Myometrial cell (primary cell): ENCODE measurements at places on chromosomes 13 and 19. TPM values are rescaled to one million over a fixed set of nuclear protein-coding genes. Genes with fewer than 3 reads are reported as not detected.

PSG3 gene
- not detected in 2 replicates for total RNA-seq

SERTM1 gene
- not detected in 2 replicates for total RNA-seq

ZNF878 gene
- 0.18 TPM in 1 of 2 replicates, not detected in the other for total RNA-seq

STOML3 gene
- not detected in 2 replicates for total RNA-seq

MCF2L gene
- not detected in 2 replicates for total RNA-seq

DOCK6 gene
- total RNA-seq, result 25.2 and 26.8 TPM in 2 replicates

KLK8 gene
- total RNA-seq, result not detected in 2 replicates

EGLN2 gene
- 88.8 and 103 TPM in 2 replicates for total RNA-seq

VSTM2B gene
- not detected in 2 replicates for total RNA-seq

HNRNPL gene
- 314 and 362 TPM in 2 replicates for total RNA-seq

ZNF799 gene
- total RNA-seq, result 0.71 and 1.2 TPM in 2 replicates

WDR88 gene
- total RNA-seq, result not detected in 2 replicates

MISP gene
- total RNA-seq, result 0.86 TPM in 1 of 2 replicates, not detected in the other

KCNN4 gene
- total RNA-seq, result 0.89 and 1.7 TPM in 2 replicates

RGS9BP gene
- 0.18 TPM in 1 of 2 replicates, not detected in the other for total RNA-seq

POU4F1 gene
- not detected in 2 replicates for total RNA-seq
